ENCODE measurements at places on chromosomes 5 and 9.

- DNase-seq: no peak
Measured at GRCh38 chr5:80967500-80968181, 7.5 kb downstream of the RASGRF2 start.

GRCh38 chr9:137461663-137462395 is 2.7 kb upstream of the NSMF start:
- no peak for DNase-seq

- no peak for DNase-seq
Measured at GRCh38 chr5:115452536-115453235, 91.9 kb downstream of the FEM1C start.

DNA sequence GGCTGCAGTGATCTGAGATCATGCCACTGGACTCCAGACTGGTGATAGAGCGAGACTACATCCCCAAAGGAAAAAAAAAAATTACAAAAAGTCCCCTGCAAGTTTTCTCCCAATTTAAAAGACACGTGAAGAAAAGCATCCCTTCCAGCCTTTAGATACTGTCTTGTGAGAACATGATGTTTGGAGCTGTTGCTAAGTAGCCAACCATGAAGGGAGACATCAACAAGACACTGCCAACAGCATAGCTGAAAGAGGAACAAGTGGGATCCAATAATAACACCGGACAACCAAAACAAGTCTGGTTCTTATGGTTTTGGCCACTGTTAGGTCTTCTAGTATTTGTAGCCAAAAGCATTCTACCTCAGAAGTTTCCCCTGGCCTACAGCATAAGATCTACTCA is 118.9 kb upstream of the CCDC180 start:
- no peak for DNase-seq

DNA sequence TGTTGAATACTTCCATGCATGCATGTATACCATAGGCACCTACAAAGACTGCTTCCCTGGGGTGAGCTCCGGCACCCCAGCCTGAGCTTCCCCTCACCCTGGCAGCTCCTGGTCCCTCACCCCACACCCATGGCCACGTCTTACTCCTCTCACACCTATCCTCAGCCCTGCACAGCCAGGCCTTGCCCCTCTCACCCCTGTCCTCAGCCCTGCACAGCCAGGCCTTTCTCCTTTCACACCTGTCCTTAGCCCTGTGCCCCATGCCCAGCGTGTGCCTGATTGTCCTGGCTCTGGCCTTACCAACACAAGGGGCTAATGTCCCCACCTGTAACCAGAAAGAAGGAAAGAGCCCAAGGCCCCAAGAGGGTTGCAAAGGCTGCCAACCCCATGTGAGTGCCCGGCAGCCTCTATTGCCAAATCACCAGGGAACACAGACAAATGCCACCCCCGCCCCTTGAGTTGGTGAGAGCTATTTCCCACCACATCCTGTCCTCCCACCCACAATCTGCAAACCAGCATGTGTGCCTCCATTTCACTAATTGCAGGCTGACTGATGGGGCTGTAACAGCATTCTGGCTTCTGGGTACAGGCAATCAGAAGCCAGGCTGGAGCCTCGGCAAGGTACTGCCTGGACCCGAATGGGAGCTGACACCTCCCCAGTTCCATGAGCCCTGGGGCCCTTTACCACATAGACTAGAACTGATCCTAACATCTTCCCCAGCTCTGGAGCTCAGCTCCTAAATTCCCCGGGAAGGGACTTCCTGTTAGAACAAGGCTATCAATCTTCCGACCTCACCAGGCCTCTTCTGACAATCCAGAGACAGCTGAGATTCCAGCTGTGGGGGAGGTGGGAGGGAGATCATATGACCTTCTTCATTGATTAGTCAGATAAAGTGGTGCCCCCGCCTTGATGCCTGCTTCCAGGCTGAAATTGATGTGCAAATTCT is 78.2 kb downstream of the FAM114A2 start:
- no peak for DNase-seq

GRCh38 chr9:120431268-120431667 is 148.7 kb downstream of the CDK5RAP2 start:
- no peak for DNase-seq

GRCh38 chr5:138461343-138462125 is 3.7 kb upstream of the EGR1 start:
- DNase-seq: no peak

DNA sequence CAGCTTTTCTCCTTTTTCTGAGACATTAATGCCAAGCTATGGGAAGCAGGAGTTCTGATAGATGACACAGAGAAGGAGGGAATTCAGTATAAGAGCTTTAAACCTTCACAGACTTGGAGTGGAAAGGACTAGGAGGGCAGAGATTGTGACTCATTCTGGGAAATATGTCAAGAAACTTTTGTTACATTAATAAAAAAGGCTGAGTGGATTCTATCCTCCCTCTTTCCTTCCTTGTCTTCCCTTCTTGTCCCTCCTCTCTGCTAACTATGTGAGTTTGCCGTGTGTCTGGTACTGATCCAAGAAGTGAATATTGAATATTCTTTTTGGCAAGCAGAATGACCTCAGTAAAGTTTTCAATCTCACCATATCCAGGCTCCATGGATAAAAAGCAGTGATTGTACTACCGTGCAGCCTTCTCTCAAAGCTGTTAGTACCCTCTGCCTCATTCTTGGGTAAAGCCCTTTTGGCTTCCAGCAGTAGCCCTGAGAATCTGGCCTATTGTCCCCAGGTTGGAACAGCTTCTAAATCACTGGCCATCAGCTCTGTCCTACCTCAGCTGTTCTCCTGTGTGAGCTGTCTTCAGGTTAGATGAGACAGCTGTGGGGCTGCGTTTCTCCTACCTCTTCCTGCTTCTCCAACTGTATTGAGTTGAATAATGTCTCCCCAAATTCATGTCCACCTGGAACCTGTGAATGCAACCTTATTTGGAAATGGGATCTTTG is 73.9 kb downstream of the ATG10 start:
- DNase-seq: peak; percentile 39

GRCh38 chr5:34038390-34038789 is 4.6 kb downstream of the C1QTNF3 start:
- no peak for DNase-seq

DNA sequence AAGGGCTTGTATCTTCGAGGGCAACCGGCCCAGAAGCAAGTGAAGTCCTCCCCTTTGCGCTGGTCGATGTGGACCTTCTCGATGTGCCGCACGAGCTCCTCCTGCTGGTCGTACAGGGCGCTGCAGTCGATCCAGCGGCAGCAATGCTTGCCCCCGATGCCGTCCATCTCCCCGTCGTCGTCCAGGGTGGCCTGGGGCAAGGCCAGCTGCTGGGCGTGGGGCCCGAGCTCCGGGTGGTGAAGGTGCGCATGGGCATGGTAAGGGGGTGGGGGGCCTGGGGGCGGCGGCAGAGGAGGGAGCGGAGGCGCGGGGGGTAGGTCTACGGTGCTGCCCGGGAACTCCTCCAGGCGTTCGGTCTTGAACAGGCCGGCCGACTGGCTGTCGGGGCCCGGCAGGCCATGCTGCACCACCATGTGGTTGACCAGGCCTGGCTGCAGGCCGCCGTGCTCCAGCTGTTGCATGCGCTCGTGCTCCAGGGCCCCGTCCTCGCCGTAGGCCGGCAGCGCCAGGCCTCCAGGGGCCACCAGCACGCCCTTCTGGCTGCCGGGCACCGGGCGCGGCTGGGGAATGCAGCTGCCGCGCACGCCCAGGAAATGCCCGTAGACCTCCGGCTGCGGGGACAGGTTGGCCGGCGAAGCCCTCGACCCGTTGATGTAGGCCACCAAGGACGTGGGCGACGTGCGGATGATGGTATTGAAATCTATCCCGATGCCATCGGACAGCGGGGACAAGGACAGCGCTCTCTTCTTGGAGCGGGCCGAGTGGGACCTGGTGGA is 181.8 kb downstream of the GLIS3 start:
- no peak for DNase-seq

DNA sequence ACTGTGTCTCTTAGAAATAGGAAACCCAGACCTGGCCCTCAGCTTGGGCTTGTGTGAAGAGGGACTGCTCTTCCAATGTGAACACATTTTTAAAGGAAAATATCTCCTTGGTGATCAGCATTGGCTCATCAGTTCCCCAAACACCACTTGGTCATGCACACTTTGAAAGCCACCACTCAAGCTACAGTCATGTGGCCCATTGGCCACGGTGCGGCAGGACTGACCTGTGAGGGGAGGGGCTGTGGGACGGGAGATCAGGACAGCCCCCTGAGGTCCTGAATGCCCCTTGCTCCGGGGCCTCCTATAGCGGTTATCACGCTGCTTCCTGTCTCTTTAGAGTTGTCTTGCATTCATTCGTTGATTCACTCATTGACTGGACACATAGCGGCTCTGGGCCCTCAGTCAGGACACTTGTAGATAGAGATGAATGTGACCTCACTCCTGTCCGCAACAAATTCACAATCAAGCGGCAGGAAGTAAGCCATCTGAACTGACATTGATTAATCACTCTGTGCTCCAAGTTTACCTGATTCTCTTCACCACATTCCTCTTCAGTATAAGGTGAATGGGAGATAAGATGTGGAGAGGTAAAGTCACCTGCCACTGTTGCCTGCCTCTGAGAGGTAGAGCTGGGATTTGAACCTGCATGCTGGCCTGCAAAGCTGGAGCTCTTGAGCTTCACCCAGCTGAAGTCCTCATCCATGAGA is 73.1 kb downstream of the COL15A1 start:
- no peak for DNase-seq

DNA sequence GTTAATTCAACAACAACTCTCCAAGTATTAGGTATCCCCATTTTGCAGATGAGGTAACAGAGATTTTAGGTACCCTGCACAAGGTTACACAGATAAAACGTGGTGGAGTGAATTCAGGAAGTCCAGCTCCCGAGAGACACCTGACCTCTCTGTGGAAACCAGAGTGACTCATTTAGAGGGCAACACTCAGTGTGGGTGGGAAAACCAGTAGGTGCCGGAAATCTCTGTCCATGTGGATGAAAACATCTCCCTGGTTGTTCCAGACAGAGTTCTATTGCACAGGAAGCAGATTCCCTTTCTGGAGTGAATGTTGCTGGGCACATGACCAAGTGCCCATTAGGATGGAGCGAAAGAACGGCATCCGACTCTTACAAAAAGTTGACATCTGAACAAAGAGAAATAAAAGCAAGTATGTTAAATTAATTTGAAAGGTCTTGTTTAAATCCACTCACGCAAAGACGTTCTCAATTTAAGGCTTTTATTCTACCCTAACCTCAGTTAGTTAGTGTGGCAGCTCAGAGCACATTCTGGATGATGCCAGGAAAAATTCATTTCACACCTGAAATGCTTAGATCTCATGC is 391.9 kb upstream of the WWC1 start:
- DNase-seq: no peak

DNA sequence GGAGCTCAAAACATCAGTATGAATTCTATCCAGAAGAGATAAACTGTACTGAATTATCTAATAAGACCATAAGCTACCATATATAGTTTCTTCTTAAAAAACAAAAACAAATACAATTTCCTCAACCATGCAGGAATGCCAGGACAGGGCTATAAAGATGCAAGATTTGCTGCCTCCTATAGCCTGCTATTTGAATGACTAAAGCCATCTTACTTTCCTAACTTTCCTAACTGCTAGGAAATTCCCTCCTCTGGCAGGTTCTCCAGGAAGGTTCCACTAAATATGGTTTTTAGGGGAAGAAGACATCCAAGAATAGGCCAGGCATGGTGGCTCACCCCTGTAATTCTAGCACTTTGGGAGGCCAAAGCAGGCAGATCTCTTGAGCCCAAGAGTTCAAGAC is 15.1 kb downstream of the KIF27 start:
- no peak for DNase-seq

- no peak for DNase-seq
Measured at GRCh38 chr5:1386274-1386717, 41.4 kb upstream of the CLPTM1L start.

DNA sequence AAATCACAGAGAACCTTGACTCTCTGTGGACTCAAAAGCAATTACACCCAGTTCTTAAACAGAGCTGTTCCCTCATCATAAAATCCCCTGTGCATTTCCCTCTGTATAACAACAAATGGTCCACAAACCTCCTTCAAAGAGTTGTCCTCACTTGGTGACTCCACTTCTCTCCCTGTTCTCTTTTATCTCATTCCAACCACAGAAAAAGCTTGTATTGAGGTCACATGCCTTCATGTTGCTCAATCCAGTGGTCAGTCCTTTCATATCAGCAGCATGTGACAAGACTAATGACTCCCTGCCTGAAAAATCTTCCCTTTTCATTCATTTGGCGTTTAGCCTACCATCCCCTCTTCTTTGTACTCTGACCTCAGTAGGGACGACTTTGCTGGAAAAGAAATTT is 158.0 kb downstream of the DEPDC1B start:
- DNase-seq: no peak

- DNase-seq: no peak
Measured at GRCh38 chr9:130101915-130102314, 48.2 kb downstream of the GPR107 start.

- no peak for DNase-seq
Measured at GRCh38 chr9:2962471-2963172, 118.7 kb upstream of the PUM3 start.

GRCh38 chr9:83444110-83444509 is 94.1 kb downstream of the FRMD3 start:
- DNase-seq: no peak

DNA sequence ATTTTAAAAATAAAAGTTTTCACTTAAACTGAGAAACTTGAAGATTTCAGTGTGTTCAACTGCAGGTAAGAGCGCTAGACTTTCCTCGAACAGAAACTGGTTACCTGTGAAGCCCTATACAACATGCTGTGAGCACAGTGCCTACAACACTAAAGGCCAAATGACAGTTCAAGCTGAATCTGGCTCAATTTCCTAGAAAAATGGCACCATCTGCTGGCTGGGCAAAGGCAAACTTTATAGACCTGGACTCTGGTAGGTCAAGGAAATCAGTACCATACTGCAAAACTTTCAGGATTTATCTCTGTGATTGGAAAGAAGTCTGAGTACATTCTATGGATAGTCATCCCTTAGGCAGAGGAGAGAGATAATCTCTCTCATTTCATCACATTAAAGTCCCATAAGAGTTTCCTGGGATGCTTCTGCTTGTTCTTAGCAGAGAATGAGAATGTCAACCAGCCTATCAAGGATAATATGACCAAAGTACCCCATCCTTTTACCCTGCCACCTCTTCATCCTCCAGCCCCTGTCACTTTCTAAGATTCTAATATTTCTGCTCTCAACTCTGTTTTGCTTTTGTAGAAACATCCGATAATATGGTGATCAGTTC is 31.8 kb upstream of the FOXB2 start:
- DNase-seq: no peak

DNA sequence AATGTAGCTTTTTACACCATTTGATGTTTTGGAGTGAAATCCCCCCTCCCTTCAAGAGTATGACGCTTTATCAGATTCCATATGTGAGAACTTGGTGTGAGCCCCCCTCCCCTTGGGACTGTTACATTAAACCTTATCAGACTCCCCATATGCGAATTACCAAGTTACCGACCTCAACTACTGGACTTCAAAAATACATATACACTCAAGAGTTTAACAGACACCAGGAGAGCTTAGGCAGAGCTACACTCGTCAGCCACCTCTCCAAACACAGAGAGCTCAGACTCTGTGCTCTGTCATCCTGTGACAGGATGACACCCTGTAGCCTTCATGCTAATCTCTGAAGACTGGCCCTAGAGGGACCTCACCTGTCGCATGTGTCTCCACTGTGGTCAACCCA is 50.2 kb downstream of the FAM114A2 start:
- DNase-seq: no peak

Measured in fibroblast of skin of left biceps (primary cell).